ENCODE measurements at places on chromosomes 2 and 18.

DNA sequence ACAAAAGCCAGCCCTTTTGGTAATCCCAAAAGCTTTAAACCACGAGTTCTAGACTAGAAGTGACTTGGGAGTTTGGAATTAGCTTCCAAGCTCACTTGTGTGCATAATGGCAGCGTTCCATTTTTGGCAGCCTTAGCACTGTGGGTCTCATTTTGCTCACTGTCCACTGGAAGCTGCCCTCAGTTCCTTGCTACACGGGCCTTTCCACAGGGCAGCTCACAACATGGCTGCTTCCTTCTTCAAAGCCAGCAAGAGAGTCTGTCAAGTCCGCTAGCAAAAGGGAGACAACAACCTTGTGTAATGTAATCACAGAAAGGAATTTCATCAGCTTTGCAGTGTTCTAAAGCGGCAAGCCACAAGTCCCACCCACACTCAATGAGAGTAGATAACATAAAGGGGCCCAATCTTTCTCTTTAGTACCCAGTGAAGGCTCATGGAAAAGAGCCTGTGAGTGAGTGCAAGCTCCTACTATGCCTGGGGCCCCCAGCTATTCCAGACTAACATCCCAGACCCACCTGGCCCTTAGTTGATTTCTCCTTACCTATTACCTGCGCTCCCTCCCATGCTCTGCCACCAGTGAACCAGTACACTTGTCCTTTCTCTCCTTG is 239.7 kb upstream of the FBXO11 start:
- DNase-seq: no peak

DNA sequence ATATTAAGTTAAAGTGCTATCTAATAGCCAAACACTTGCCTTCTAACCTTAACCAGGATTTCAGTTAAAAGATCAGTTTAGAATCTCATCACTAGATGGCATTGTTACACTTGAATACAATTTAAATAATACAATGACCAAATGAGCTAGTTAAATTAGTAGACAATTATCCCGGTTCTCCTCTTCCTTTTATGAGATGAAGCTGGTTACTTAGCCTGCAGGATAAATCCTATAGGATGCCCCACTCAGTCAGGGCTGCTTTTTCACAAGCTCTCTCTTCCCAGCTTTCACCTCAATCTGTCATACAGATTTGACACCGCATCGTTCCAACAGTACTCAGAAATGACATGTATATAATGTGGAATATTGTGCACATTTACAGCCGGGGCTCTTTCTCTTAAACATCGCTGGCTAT is 678.8 kb downstream of the KCNJ3 start:
- peak; percentile 59 for DNase-seq

DNA sequence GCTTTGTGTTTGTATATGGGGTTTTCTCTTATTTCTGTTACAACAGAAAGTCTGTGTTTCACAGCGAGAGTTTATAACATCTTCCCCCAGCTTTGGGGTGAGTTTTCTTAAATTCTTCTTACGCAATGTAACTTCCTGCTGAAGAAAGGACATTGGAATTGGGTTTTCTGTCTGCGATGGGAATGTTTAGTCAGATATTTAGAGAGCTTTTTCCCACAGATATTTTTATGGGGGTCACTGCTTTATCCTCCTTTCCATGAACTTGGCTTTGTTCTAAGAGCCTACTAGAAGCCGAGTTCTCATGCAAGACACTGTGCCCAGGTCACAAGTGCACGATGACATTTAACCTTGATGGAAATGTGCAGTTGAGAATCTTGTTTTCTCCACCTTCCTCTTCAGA is 22.1 kb downstream of the B3GNT2 start:
- no peak for DNase-seq

GRCh38 chr2:95275151-95275515 is 884 bp downstream of the PROM2 start:
- no peak for DNase-seq

- DNase-seq: no peak
These were observed 40.5 kb upstream of the BMP10 start for GRCh38 chr2:68911709-68912108.

DNA sequence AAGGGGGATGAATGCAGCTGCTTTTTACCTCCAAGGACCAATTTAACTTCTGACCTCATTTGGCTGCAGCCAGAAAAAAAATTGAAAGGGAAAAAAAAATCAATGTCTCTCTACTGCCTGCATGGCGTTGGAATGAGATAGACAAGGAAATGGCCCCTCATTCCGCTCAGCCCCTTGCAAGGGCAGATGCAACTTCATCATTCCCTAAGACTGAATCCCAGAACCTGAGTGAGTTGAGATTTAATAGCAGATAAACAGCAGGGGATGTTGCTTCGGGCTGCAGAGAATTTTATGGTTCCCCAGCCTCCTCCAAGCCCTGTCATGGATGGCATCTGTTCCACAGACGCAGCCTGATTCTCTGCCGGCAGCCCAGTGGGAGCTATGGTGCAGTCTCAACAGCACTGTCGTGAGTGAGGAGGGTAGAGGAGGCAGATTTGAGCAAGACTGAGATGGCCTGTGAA is 49.0 kb downstream of the CAPN13 start:
- DNase-seq: no peak

GRCh38 chr2:140589273-140589672 is 1541.5 kb downstream of the LRP1B start:
- DNase-seq: no peak

- DNase-seq: peak; percentile 72
These were observed 524 bp upstream of the SERTAD2 start for GRCh38 chr2:64654063-64654811.

GRCh38 chr18:2451556-2451955 is 119.7 kb downstream of the METTL4 start:
- no peak for DNase-seq

- no peak for DNase-seq
These were observed 752 bp downstream of the ASTL start for GRCh38 chr2:96137321-96138178.

- DNase-seq: no peak
These were observed 41.8 kb downstream of the NCK2 start for GRCh38 chr2:105786231-105787230.

DNA sequence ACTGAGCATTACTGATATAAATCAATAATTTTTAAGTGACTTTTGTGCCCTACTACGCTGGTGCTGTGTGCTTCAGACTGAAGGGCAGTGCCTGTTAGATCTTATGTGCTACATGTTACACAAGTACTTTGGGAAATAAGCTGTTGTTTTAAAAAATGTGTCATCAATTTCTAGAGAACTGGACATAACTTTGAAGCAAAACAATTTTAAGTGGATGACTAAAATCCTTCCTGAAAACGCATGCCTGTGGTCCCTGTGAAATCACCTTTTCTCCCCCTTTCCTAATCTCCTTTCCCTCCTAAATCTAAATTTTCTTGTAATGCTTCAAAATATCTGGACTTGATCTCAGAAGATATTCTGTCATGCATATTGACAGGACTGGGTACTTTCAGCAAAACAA is 7.1 kb upstream of the IL1RL1 start:
- DNase-seq: no peak

- no peak for DNase-seq
These were observed 6.6 kb upstream of the CCDC195 start for GRCh38 chr2:224722770-224723169.

- DNase-seq: no peak
These were observed at the start of gene DSC1 for GRCh38 chr18:31162825-31163435. DSC1 (minus strand) TSS chr18:31162856; CDS start chr18:31162594, 262 bp downstream.

DNA sequence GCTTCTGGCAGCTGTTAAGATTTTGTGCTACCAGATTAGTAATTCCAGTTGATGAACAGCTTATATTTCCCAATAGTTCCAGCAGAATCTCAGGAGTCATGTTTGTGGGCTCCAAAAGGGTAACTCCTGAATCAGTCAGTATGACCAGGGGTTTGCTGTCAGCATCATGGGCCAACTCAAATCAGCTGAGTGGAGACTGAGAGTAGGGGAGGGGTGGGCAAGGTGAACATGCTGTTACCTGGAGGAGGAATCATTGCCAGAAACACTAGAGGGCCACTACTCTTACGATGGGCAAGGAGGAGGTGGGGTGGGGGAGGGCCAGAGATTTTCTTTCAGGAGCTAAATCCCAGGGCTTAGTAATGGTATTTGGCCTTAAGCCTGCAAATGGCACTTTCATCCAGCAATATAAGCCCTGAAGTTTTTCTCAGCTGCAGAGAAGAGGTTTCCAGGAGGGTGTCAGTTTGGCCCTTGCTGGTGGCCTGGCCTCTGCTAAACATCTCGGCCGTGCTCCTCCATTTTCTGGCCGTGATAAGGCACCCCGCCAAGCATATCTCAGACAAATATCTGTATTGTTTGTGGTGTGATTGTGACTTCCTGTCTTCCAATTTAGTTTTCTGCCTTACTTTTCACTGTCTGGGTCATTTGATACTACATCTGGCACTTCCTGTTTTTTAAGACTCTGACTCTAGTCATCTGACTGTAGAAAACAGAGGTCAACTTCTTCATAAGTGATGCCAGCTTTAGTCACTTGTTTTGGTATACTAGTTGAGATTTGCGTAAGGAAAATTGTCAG is 120.5 kb upstream of the CXCR4 start:
- DNase-seq: no peak

- DNase-seq: peak; percentile 54
These were observed 160.7 kb upstream of the NT5C1B start for GRCh38 chr2:18749912-18750526.

- no peak for DNase-seq
These were observed 144.8 kb upstream of the CYP26B1 start for GRCh38 chr2:72292433-72292832.

- no peak for DNase-seq
These were observed 132.0 kb downstream of the ZNF804A start for GRCh38 chr2:184730288-184730687.

GRCh38 chr2:215900843-215901242 is 112.5 kb downstream of the MREG start:
- no peak for DNase-seq

- DNase-seq: no peak
These were observed 308.8 kb upstream of the FIGN start for GRCh38 chr2:164044622-164045021.

GRCh38 chr2:214899751-214900150 is 90.3 kb upstream of the BARD1 start:
- DNase-seq: no peak

DNA sequence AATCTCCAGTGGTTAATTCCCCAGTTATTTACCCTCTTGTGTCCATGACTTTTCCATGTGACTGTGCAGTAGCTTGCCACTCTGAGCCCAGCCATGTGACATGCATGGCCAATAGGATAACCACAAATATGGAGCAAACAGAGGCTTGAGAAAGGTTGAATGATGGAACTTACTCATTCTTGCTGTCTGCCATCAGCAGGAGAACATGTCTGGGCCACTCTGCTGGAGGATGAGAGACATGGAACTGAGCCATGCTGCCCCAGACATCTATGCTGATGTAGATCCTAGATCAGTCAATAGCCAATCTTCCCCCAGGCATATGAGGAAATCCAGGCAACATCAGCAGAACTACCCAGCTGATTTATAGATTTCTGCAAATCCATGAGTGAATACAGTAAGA is 992.3 kb upstream of the FANCL start:
- no peak for DNase-seq

DNA sequence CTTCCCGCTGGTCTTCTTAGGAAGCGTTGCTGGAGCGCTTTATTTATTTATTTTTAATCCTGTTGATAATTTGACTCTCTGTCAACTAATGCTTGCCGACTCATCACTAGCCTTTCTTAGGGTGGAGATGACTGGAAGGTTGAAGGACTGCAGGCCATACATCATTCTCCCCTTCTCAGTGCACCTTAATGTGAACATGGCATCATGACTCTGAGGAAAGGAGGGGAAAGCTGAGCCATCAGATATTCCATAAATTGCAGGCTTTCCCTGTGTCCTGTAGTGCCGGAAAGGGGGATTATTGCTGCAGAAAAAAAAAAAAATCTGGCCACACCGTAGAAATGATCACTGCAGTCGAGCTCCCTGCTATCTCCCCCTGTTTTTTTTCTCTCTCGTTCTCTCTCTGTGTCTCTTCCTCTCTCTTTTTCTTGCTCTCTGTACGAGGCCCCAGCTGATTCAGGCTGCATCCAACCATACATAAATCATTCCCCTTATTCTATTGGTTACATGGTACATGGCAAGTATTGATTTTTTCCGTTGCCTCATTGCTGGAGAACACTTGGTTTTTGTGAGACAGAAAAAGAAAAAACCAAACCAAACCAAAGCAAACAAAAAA is 125.8 kb upstream of the EFEMP1 start:
- DNase-seq: no peak

DNA sequence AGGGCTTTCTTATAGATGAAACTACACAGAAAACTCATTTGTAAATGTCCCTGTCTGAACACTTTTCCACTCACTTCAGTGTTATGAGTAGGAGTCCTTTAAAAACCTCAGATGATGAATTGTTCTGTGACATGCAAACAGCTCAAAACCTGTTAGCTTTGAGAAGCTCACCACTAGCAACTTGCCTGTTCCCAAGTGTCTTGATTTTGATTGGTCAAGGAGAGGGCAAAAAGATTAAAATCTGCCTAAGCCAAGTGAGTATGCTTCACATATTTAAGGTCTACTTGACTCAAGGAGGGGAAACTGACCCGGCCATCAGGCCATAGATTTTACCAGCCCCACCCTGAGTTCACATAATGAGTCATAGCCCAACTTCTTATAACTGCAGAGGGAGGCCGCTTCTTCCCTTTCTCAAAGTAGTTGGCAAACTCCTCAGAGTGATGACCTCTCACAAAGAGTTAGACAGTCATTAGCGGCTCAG is 45.2 kb upstream of the MEIS1 start:
- DNase-seq: no peak

DNA sequence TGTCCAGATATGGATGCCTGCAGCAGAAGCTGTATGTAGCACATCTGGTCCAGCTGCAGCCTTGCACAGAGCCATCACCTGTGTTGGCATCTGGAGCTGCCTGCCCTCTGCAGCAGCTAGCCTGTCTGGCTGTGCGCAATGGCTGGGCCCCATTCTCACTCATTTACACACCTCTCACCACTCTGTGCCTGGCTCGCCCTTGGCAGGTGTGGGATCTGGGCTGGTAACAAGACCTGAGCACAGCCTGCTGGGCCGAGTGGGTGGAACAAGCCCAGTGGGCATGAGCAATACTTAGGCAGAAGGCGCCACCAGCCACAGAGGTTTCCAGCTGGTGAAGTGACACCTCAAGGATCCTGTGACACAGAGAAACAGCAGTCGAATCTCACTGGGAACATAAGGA is 714.1 kb downstream of the NUP35 start:
- DNase-seq: no peak

- no peak for DNase-seq
These were observed 15.0 kb upstream of the TRAF3IP1 start for GRCh38 chr2:238305092-238305862.

- no peak for DNase-seq
These were observed 1.6 kb upstream of the TWIST2 start for GRCh38 chr2:238846378-238846627.

GRCh38 chr18:80244167-80244566 is 3.1 kb downstream of the PARD6G start:
- DNase-seq: no peak

All from NCI-H524 (cell line).